ENCODE measurements at places on chromosomes 3 and 15.
A peak's percentile ranks its signal among the peaks of the same experiment; 100 is the strongest.

DNA sequence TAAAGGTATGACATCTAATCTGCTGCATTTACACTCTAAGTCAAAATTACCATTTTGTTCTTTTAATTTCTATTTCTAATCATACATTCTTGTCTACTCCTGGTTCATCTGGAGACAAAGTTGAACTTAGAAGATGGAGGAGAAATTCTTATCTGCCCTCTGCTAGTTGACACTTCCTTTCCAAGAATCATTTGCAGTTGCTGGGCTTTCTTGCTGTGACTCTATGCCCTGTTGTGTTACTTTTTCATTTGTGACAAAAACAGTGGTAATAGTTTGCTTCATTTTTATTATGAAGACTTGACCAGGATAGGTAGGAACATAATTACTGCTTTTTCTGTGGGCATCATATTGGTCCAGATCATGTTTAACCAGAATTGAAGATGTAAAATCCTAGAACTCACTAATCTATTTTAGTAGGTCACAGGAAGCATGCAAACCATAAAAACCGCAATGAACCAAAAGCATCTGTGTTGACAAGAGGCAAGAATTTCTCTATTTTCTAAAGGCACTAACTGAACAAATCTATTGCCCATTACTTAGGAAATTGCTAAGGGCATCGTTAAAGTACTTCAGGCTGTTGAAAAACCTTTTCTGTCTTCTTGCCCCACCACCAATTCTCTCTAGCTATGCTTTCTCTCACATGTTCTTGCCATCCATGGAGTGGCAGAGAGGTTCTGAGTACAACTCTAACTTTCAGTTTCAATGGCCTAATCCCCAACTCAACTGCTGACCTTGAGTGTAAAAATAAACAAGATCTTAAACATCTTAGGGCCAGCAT, 4.2 kb upstream of the CCR2 start:
- no peak for DNase-seq

- DNase-seq, result no peak
Observed at GRCh38 chr15:100718075-100718980, 115.9 kb downstream of the ASB7 start.

DNA sequence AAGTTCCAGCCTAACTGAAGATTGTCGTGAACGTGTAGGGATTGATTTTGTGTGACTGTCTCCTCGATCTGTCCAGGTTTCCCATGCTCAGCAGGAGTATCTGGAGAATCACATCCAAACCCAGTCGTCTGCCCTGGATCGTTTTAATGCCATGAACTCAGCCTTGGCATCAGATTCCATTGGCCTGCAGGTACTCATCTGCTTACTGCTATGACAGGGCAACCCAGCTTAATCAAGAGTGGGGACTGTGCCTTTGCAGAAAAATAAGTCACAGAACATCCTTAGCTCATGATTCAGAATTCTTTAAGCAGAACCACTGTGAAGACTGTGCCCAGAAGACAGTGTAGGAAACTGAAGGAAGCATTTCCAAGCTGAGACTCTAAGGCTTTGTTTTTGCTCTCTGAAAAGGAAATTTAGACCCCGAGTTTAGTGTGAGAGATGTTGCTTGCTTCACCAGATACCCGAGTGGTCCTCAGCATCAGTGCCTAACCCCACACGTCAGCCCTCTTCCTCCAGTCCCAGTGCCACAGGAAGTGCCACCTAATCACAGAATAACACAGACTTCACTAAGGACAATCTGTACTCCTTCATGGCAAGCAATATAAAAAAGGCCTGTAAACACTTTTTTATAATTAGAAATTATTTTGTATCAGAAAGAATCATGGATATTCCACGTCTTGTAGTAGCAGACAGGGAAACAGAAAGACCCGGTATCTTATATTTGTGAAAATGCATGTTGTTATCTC, 34.2 kb downstream of the MYZAP start:
- DNase-seq, result no peak

GRCh38 chr3:14508966-14509795, 31.0 kb downstream of the GRIP2 start:
- peak; percentile 85 for DNase-seq

DNA sequence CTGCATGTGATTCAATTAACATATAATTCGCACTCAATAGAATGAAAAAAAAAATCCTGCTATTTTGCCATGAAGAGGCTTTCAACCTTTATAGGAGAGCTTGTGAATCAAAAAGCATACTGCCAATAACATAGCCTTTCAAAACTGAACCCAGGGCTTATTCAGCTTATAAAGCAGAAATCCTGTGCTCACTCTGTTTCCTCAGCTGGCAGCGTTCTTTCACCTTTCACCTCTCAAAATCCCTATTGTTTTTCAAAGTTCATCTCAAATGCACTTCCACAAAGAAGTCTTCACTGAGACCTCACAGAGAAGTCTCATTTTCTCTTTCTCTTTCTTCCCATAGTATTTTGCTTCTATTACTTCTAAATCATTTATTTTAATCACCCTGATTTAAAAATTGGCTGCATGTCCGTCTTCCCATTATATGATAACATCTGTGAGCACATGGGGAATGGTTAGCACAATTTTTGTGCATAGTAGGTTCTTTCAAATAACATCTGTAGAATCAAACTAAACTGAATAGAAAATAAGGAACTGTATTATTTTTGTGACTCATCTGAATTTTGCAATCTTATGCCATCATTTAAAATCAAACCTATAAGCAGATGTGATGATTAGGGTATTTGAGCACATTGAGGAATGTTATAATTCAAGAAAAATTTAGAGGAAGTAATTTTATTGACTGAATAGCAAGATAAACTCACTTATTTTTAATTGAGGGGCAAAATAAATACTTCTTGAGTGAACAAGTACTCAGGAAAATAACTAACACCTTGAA, 373.4 kb downstream of the NLGN1 start:
- DNase-seq, result no peak

DNA sequence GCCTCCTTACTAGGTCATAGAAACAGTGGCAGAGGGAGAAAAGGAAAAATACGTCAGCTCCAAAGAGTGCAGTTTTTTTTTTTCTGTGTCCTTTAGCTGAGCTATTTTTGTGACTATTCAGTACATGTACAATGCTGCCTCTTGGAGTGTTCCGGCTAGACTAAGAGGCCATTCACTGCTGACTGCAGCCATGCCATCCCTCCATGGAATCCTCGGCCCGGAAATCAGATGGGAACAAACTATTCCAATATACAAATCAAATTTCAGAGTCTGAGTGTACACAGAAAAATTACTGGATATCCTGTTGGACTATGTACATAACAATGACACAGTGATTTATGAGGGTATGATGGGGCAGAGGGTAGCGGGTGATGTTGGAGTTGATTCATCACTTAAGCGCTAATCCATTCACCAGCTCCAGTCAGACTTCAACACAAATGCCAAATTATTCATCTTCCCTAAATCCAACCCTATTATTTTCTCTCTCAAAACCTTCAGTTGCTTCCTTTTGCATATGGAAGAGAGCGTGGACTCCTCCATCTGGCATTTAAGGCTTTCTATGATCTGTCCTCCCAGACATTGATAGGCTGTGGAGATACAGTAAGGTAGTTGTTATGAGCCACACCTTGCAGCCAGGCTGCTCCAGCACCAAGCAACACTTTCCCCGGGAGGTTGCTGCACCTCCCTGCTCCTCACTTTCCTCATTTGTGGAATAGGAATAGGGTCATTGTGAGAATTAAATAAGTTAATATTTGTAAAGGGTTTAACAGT, 109.1 kb downstream of the LPP start:
- DNase-seq, result no peak

- no peak for DNase-seq
Observed at GRCh38 chr15:52834379-52834778, 44.2 kb upstream of the ONECUT1 start.

- DNase-seq, result no peak
Observed at GRCh38 chr3:156769721-156770654, 56.2 kb upstream of the LEKR1 start.

GRCh38 chr15:76988867-76989780, 5.8 kb upstream of the PSTPIP1 start:
- no peak for DNase-seq

DNA sequence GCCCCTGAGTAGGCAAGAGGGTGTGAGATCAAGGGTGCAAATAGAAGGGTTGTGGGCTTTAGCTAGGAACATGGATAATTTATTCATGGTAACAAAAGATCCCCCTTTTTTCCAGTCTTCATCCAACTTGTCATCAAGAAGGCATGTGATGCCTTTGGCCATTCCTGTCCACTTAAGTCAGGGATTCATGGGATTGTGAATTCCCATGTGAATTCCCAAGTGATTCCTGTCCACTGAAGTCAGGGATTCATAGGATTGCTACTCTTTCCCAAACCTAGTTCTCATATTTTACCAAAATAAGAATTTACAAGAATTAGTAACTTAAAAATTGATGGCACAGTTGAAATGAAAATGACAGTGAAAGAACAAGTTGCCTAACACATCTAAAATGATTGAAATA, 40.8 kb downstream of the HMG20A start:
- no peak for DNase-seq

DNA sequence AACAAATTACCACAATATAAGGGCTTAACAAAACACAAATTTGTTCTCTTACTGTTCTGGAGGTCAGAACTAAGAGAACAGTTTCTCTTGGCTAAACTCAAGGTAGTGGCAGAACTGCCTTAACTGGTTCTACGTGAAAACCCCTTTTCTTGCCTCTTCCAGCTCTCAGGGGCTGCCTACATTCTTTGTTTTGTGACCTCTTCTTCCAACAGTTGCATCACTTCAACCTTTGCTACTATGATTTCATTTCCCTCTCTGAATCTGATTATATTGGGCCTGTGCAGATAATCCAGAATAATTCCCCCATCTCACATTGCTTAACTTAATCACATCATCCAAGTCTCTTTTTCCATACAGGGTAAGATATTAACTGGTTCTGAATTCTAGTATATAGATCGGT, 624.6 kb downstream of the ZPLD1 start:
- no peak for DNase-seq

DNA sequence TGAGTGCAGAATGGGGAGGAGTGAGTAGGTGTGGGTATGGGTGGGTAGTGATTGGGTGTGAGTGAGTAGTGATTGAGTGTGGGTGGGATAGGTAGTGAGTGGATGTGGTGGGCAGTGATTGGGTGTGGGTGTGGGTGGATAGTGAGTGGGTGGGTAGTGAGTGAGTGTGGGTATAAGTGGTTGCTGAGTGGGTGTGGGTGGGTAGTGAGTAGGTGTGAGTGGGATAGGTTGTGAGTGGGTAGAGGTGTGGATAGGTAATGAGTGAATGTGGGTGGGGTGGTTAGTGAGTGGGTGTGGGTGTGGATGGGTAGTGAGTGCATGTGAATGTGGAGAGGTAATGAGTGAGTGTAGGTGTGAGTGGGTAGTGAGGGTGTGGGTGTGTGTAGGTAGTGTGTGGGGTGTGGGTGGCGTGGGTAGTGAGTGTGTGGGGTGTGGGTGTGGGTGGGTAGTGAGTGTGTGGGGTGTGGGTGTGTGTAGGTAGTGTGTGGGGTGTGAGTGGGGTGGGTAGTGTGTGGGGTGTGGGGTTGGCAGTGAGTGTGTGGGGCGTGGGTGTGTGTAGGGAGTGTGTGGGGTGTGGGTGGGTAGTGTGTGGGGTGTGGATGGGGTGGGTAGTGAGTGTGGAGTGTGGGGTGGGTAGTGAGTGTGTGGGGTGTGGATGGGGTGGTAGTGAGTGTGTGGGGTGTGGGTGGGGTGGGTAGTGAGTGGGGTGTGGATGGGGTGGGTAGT, 5.3 kb downstream of the MINAR1 start:
- no peak for DNase-seq

DNA sequence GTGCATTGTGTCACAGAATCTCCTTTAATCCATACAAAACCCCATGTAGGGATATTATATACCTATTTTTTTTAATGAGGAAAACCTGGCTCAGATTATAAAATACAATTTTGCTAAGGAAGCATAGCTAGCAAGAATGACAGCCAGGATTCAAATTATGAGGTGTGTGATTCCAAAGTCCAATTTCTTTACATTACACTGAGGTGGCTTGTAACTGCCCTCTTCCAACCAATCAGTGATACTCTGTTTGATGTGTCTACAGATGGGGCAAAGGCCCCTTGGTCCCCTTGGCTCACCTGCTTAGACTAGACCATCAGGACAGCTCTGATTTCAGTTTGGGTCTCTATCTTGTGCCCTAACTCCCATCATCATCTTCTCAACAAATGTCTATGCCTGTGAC, 120.3 kb upstream of the ADAMTS9 start:
- no peak for DNase-seq

GRCh38 chr3:157249606-157250005, 89.7 kb upstream of the CCNL1 start:
- no peak for DNase-seq

DNA sequence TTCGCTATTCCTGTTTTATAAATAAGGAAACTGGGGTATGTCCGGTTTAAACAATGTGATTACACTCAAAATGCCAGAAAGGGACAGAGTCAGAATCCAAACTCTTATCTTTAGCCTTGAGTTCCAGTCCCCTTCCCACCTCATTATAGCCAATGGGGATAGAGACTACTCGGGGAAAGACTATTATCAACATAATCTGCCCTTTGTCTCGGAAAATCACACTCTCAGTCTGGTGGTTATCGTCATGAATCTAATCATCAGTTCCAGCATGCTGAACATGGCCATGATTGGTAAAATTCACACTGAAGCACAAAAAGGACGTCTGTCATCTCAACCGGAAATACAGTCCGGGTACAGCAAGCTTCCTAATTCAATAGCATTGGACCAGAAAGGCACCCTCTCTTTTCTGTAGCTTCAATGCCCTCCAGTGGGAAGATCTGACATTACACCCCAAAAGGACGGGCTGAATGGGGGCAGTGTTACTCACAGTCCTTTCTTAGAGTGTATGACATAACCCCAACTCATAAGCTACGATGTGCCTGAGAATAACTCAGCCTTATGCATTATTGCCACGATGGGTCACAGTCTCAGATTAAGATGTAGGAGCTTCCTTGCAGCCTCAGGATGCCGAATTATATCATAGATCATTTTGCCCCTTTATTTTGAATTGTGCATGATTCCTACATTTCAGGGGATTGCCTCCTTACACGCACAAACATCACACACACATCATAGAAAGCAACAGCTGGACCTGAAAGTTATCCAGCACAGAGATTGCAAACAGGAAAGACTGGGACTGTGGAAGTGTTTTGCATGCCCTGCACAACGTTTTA, 390.4 kb upstream of the LMCD1 start:
- DNase-seq, result peak; percentile 73

DNA sequence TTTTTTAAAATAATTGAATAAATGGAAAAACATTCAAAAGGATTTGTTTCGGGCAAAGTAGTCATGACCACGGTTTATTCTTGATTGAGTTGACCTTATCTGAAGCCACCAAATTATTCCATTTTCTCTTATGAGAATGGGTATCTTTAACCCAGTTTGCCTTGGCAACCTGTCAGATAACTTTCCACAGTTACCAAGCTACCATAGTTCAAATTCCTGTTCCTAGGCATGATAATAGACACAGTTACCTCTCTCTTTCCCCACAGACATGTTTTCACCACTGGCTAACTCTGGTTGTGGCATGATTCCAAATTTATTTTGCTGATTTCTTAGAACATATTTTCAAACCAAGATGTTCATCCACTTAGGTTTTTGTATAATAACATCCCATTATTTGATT, 84.9 kb downstream of the NECTIN3 start:
- no peak for DNase-seq

- DNase-seq, result no peak
Observed at GRCh38 chr3:153087595-153088566, 74.1 kb upstream of the RAP2B start.

GRCh38 chr15:66401130-66402021, 14.7 kb downstream of the MAP2K1 start:
- no peak for DNase-seq
